ENCODE measurements at places on chromosomes 7 and 10.

- DNase-seq, result no peak
These were observed 78.7 kb upstream of the MKRN1 start for GRCh38 chr7:140557809-140558518.

- no peak for DNase-seq
These were observed 288.3 kb upstream of the MKLN1 start for GRCh38 chr7:131039355-131039762.

DNA sequence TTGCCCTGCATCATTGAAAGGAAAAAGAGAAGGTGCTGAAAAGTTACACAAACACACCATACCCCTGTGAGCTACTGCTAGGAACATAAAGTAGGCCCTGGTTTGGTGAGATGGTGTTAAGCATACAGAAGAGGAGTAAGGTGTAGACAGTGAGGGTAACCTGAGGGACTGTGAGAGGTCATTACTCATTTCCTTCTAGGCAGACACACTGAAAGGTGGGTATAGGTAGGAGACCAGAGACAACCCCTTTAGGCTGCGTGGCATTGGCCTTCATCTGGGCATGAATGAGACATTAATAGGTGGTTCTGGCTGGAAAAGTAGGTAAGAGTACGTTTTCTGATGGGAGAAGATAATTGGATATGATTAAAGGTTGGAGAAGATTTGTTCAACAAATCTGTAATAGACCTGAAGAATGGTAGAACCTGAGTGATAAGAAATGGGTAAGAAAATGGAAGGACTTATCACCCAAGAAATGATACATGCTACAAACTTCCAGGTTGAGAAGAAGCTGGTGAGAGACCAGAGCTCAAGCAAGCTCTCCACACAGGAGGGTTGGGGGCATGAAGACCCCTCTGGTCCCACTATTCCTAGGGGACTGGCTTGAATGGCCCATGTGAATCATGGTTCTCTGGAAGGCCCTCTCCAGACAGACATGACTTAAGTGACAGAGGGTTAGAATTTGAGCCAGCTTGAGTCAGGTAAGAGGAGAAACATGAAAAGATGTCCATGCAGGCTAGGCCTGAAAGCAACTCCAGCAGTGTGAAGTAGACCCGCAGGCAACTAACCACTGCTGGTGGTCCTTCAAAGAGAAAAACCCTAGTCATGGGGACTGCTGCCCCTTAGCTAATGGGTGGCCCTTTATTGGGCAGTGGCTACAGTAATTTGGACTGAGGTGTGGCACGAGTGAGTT is 3.8 kb downstream of the COMTD1 start:
- DNase-seq, result no peak

DNA sequence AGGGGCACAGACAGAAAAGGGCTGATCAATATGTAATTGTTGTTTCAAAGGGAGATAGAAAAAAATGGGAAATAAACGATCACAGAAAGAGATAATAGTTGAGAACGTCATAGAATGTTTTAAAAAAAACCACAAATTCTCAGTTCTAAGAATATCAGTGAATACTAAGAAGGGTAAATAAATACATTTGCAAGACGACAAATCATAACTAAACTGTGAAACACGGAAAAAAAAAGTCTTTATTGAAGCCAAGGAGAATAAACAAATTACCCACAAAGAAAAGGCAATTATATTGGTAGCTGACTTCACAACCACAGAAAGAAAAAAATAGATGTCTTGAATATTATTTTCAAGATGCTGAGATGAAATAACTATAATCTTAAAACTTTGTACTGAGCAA is 305.2 kb upstream of the STEAP1 start:
- no peak for DNase-seq

DNA sequence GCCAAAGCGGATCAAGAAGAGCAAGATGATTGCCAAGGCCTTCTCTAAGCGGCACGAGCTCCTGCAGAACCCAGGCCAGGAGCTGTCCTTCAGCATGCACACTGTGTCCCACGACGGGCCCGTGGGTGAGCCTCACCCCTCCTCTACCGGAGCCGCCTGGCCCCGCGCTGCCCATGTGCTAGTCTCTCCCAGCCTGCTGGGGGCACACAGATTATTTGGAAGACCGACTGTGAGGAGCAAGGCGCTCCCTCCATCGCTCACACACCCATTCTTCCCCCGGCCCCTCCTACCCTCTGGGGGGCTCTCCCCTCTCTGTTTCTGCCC is 13.9 kb upstream of the AHCYL2 start:
- no peak for DNase-seq

DNA sequence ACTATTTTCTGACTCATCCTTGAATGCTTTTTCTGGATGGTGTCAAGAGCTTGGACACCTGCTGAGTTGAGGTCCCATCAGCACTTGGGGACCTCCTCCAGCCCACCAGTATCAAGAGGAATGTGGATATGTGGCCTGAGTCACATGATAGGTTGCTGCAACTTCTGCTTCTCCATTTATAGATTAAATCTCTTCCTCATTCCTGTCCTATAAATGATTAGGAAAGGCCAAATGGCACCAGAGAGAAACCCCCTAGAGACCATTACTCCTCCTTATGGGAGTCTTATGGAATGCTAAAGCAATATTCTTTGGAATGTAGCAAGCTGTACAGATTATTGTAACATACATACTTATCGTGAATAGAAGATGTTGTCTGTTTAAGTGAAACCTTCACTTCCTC is 85.6 kb downstream of the NEUROD6 start:
- no peak for DNase-seq

DNA sequence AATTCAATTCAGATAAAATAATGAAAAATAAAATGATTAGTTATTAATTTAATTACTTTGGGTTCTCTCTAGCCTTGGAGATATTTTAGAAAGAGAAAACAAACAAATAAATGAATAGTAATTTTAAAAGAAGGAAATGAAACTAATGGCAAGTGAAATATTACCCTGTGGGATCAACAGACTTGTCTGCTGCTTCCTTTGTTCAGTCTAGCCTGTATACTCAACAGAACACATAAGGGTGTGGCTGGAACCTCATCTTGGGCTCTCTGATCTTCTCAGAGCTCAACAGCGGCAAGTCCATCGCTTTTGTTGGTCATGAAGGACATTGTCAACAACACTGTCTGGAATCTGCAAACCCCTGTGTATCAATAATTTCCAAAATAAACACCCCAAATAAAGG is 904.9 kb downstream of the IPMK start:
- no peak for DNase-seq

All from activated CD4-positive, alpha-beta T cell treated with anti-CD3 and anti-CD28 coated beads for 1 hour (primary cell).